ENCODE measurements at places on chromosomes 12 and 14.

GRCh38 chr14:77375164-77375950 lies 1.5 kb downstream of the TMED8 start:
- no peak for DNase-seq

DNA sequence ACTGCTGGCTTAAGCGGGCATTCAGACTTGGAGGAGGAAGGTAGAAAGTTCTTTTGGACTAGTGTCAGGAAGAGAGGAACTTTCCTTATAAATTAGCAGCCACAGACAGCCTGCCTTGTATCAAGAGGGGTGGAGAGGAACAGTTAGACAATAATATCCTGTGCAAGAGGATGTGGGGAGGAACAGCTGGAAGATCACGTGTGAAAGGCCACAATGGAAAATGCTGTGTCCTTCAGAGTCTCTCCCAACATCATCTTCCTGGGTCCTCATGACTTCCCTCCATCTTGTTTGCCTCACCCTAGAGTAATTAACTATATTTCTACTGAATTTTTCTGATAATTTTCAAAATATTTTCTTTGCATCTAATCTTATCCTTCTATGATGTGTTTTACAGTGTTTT lies 117.4 kb downstream of the MGAT4C start:
- no peak for DNase-seq

GRCh38 chr14:30484976-30485375 lies 74.0 kb upstream of the G2E3 start:
- no peak for DNase-seq

GRCh38 chr14:95497561-95498011 lies 18.9 kb downstream of the SYNE3 start:
- DNase-seq = no peak

DNA sequence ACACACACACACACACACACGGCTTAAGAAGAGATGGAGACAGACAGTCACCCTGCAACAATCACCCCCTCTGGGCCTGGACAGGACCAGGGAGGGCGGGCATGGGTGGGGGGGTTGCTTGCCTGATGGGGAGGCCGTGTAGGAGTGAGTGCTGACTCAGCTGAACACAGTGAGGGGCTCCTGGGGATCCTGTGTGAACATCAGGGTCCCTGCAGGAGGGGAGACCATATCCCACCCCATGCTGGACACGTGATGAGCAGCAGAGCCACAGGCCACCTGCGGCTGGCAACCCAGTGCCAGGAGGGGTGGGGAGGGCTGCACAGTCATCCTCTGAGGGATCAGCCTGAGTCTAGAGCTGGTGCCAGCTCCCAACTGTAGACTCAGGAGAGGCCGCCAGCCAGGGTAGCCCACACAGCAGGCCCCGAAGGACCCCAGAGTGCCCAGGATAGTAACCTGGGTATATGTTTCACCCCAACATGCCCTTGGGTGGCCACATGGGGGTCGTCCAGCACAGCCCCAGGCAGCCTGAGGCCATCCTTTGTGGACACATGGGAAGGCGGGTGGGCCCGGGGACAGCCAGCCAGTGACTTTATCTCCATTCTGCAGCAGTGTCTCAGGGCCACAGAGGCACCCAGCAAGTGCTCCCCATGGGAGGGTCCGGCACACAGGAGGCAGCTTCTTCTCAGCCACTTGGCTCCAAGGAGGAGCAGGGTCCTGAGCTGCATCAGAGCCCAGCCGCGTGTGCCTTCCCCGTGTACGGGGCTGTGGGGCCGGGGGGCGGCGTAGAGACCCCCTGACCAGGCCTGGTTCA lies 73.7 kb upstream of the SFSWAP start:
- DNase-seq = no peak

- DNase-seq = no peak
Observed at GRCh38 chr12:31742891-31743290, 14.1 kb upstream of the AMN1 start.

- DNase-seq = no peak
Observed at GRCh38 chr12:34390171-34390841, 368.0 kb downstream of the ALG10 start.

DNA sequence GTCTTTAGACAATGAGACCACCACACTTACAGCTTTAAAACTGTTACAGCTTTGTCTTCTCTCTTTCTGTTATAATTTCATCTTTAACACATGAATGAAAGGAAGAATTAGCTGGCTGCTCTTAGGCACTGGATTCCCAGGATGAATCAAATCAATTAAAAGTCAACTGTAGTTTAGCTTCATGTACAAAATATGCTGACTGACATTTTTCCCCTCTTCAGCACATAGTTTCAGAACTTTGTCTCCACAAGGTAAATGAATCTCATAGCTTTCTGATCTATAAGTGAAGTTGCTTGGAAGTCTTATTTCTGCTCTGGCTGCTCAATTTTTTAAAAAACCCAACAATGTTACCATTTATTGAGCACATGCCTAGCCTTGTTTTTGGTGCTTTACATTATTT lies 293.8 kb downstream of the GRIN2B start:
- no peak for DNase-seq

GRCh38 chr14:59238216-59238615 lies 49.7 kb downstream of the DAAM1 start:
- DNase-seq = no peak

DNA sequence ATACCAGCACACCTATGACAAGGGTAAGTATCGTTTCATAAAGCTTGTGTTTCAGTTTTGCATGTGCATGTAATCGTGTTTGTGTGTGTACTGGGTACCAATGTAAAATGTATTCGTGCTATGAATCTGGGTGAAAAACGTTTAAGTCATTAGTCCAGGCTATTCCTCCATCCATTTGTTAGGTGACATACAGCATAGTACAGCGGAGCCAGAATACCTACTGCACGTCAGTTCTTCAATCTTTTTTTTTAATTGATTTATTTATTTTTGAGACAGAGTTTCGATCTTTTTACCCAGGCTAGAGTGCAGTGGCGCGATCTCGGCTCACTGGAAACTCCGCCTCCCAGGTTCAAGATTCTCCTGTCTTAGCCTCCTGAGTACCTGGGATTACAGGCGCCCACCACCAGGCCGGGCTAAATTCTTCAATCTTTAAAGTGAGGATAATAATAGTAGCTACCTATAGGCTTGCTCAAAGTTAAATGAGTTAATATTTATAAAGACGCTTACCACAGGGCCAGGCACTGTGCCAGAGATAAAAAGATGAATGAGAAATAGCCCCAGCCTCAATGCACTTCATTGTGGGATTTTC lies 661 bp upstream of the RPS26 start:
- DNase-seq = no peak

GRCh38 chr12:114700392-114701103 lies 16.6 kb upstream of the TBX3 start:
- DNase-seq = no peak

DNA sequence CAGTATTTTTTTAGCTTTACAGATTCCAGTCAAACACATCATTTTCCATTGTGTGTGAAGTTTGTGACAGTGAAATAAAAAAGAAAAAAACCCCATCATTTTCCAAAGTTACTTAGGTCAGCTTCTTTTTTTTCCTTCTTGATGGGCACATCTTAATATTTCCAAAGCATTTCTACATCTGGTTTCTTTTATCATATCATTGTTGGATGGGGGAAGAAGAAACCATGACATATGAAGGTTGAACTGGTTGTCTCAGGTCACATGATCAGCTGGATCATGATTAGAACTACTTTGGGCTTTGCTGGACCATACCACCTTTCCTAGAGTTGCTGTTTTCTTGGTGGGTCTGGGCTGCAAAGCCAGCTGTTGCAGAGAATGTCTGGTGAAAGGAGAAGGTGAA lies 59.8 kb downstream of the FOS start:
- DNase-seq = no peak

- no peak for DNase-seq
Observed at GRCh38 chr12:104433061-104433460, 23.7 kb upstream of the CHST11 start.

- DNase-seq = no peak
Observed at GRCh38 chr14:90632451-90632850, 183.8 kb downstream of the TTC7B start.

DNA sequence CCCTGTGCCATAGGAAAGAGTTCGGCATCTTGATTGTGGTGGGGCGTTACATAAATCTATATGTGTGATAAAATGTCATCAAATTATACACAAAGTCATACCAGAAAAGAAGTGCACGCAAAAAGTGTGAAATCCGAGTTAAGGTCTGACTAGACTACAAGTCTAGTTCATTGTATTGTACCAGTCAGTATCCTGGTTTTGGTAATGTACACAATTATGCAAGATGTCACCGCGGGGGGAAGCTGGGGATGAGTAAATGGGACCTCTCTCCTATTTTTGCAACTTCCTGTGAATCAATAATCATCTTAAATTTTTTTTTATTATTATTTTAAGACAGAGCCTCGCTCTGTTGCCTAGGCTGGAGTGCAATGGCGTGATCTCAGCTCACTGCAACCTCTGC lies 43.2 kb upstream of the BCL11B start:
- no peak for DNase-seq

- DNase-seq = no peak
Observed at GRCh38 chr12:130920119-130920703, 33.5 kb upstream of the ADGRD1 start.

GRCh38 chr14:101726954-101727302 lies 34.6 kb upstream of the PPP2R5C start:
- DNase-seq = no peak

DNA sequence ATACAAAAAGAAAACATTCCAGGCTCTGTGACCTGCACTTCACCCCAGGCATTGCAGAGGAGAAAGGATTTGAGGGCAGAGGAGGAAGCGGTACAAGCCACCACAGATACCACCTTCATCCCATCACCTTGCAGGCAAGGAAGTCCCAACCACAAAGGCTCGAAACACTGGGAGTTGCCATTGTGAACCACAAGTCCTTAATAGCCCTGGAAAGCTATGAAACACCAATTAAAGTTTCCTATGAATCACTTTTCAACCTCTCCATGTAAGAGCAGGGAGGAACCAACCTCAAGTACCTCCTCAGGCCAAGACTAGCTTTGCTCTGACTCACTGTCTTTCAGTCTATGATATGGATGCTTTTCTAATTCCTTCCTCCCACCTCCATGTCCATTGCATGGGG lies 27.0 kb downstream of the MAP3K9 start:
- no peak for DNase-seq

DNA sequence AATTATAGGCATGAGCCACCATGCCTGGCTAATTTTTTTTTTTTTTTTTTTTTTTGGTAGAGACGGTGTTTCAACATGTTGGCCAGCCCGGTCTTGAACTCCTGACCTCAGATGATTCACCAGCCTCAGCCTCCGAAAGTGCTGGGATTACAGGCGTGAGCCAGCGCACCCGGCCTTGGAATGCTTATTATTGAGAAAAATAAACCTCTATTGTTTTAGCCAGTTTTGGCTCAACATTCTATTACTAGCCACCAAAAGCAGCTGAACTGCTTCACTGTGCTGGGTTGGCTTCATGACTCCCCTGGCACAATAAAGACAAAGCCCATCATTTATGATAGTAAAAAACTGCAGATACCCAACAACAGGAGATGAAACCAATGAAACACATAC lies 93.5 kb upstream of the CEP83 start:
- DNase-seq = no peak

DNA sequence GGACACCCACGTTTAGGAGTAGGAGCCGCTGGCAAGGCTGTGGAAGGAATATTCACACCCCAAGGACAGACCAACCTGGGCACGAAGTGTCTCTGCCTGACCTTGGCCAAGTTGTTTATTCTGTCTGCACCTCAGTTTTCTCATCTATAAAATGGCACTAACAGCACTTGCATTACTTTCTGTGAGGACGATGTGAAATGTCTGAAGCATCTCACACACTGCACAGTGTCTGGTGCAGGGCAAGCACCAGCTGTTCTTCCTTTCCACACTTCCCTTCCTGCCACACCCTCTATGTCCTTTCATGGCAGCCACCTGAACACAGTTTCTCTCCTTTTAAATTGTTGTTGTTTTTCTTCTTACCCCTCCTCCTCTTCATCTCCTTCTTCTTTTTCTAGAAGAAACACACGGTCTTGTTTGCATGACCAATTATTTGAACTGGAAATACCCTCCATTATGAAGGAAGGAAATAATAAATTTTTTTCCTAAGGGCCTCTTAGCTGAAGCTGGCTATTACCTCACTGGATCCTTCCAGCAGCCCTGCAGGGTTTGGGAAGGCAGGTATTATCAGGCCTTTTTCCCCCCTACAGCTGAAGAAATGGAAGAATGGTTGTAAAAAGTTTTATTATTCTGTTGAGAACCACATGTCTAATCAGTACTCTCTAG lies 42.9 kb upstream of the ATP23 start:
- DNase-seq = no peak

- no peak for DNase-seq
Observed at GRCh38 chr12:100858656-100859055, 64.1 kb downstream of the ANO4 start.

GRCh38 chr14:68477461-68478085 lies 315.3 kb downstream of the ZFP36L1 start:
- no peak for DNase-seq

DNA sequence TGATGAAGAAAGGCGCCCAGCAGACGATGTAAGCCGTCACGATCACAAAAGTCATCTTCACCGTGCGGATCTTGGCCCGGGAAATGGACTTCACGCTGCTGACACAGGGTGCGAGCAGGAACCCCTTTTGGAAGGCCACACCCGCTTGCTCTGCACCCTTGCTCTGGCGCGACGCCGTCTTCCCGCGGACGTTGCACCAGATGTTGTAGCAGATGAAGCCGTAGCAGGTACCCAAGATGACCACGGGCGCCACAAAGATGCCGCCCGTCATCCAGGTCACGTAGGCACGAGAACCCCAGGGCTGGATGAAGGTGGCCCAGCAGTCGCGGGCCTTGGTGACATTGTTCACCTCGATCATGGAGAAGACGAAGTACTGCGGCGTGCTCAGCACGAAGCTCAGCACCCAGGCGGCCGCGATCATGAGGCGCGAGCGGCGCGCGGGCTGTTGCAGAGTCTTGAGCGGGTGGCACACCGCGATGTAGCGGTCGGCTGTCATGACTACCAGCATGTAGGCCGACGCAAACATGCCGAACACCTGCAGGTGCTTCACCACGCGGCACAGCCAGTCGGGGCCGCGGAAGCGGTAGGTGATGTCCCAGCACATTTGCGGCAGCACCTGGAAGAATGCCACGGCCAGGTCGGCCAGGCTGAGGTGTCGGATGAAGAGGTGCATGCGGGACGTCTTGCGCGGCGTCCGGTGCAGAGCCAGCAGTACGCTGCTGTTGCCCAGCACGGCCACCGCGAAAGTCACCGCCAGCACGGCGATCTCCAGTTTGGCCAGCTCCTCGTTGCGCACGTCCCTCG lies 890 bp downstream of the AVPR1A start:
- peak; percentile 3 for DNase-seq

GRCh38 chr14:73758392-73759182 lies 44.4 kb upstream of the PNMA1 start:
- peak; percentile 23 for DNase-seq

- DNase-seq = no peak
Observed at GRCh38 chr14:106038263-106038662, 511.9 kb downstream of the TMEM121 start.

Measured in NCI-H1092 (cell line).